ENCODE measurements at places on chromosomes 2 and 18.

- DNase-seq: no peak
Observed at GRCh38 chr2:231528636-231529030, 1.6 kb downstream of the NMUR1 start.

DNA sequence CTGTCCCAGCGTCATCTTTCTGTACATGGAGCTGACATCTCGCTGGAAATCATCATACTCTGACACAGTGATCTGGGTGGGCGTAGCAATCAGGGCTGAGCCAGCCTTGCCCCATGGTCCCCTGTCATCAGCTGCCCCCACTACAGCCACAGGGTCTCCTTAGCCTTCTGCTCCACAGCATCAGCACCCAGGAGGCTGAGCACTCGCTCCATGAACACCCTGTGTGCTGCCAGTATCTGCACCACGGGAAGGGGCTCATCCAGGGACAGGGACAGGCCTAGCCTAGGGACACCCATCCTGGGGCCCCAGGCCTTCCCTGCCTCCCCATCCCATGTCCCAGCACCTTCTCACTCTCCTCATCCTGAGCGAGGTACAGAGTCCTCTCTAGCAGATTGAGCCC lies 11.4 kb downstream of the ALPG start:
- no peak for DNase-seq

DNA sequence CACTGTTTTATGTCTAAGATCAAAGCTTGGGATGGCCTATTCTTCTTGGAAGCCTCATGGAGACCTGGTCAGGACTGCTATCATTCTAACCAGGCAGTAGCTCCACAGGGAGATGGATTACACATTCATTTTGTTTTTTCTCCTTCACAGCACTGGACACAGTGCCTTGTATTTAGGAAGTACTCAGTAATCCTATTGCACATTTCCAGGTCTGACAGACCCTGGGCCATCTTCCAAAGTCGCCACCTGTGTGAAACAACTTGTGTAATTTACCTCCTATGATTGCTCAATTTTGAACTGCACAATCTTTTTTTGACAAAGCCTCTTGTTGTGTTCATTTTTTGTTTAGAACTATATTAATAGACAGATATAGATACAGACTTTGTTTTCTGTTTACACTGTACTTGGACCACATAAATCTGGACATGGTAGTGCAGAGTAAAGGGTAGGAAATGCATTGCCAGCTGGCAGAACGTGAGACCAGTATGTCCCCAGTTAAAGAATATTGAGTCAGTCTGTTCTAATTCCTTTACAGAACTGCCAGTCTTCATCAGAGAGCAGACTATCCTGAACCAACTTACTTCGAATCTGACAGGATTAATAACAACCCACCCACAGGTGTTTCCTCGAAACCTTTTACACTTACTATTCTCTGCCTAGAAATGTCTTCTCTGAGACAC lies 277.8 kb upstream of the CYRIA start:
- DNase-seq: no peak

DNA sequence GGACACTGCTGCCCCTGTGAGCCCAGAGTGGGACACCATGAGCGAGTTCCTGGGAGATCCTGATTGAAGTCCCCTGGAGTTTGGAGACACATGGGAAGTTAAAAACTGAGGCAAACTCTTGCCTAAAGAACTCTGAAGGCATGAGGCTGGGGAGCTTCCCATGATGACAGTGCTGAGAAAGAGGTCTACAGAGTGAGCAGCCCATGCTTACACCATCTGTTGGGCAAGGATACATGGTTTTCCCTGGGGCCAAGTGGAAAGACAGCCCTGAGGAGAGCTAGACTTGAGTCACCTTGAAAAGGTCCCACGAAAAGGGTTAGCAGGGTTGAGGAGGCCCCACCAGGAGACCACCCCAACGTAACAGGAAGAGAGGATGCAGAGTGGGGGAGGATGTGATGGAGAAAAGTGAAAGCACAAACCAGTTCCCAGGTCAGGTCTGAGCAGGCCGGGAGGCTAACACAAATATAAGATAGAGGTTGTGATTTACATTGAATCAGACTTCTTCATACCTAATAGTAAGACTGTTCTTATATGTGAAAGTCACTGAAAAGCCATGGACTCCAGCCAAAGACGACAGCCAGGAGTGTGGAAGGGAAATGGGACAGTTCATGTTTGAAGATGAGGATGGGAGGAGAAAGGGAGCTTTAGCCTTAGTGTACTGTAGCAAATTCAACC lies 13.5 kb upstream of the FEZ2 start:
- DNase-seq: no peak

GRCh38 chr2:105732101-105732500 lies 12.6 kb upstream of the NCK2 start:
- no peak for DNase-seq

GRCh38 chr18:10182009-10182624 lies 268.3 kb downstream of the VAPA start:
- no peak for DNase-seq

GRCh38 chr2:18540872-18541271 lies 19.6 kb downstream of the RDH14 start:
- DNase-seq: no peak

- DNase-seq: no peak
Observed at GRCh38 chr2:38522754-38523349, 79.9 kb downstream of the HNRNPLL start.

Data from GM13976 (cell line).